ENCODE measurements at places on chromosomes 3 and 15.

DNA sequence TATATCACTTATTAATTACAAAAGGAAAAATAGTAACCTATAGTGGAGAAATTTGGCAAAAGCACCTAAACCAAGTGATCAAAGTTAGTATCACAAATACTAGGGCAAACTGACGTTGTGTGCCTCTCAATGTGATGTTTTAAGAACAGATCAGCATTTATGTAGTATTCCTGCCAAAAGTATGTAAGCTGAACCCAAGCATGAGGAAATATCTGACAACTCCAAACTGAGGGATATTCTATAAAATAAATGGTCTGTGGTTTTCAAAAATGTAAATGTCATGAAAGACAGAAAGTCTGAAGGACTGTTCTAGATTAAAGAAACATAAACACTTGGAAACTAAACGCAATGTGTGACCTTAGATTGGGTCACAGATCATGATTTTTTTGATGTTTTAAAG is 34.3 kb upstream of the PIK3CA start:
- no peak for DNase-seq

DNA sequence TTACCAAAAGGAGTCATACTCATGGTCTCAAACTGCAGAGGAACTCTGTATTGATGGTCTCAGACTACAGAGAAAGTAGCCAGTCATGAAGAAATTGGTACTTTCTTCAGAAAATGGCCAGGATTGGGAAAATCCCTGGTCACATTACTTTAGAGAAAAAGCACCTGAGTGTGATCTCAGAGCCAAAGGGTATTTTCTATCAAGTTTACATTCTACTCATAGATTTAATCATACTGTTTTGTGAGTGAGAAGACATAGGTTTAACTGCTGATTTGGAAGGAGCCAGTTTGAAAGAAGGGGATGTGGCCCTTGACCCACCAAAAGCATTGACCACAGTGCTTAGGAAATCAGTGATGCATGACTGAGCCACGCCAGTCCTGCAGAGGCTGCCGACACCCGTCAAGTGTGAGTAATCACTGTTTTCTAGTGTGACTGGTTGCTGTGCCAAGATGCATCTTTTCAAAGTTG is 203.6 kb downstream of the AKAP13 start:
- no peak for DNase-seq

GRCh38 chr3:8759038-8759707 is 10.2 kb downstream of the OXTR start:
- DNase-seq, result no peak

DNA sequence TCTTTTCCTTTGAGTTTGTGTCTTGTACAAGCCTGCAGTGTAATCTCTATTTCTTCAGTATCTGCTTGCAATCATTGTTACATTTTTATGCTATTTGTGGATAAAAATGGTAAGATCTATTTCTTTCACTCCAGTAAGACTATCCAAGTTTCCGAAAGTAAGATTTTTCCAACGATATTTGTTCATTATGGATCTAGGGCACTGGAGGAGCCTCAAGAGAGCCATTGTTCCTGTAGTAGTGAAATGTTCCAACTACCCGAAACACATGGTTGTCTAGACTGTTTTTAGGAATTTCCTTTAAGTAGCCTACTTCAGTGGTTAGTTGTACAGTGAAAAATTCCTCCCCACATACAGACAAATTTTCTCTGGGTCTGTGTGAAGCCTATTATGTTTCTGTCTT is 597.4 kb downstream of the RSL24D1 start:
- no peak for DNase-seq

DNA sequence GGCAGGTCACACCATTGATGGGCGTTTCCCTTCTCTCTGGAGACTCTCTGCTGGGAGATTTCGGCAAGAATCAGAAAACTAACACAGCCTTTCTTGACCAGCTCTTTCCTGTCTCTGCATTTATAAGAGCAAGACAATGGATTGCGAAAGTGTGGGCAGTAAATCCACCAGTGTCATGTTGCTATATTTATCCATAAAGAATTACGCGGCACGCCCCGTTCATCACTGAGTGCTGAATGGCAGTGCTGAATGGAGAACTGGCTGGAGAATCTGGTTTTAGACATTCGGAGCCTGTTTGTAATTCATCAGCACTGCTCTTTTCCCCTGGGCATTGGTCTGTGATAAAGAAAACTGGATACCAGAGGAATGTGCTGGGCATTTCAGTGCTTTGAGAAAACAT is 2.0 kb upstream of the CEMIP start:
- peak; percentile 7 for DNase-seq

DNA sequence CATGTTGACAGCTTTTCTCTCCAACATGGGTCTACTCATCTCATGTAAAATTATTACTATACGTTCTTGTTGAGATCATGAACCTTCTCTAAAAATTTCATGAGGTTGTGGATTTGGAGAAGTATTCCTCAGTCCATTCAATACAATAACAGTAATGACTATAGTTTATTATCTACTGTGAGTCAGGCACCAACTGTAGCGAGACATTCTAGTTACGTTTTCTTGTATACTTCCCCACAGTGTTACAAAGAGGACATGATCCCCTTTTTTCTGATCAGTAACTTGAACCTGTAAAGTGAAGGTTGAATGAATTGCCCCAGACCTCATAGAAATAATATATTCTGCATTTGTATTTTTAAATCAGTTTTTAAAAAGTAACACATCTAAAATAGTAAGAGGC is 76.4 kb downstream of the AKAP13 start:
- DNase-seq, result no peak

GRCh38 chr3:128050597-128050996 is 1.6 kb upstream of the SEC61A1 start:
- no peak for DNase-seq

DNA sequence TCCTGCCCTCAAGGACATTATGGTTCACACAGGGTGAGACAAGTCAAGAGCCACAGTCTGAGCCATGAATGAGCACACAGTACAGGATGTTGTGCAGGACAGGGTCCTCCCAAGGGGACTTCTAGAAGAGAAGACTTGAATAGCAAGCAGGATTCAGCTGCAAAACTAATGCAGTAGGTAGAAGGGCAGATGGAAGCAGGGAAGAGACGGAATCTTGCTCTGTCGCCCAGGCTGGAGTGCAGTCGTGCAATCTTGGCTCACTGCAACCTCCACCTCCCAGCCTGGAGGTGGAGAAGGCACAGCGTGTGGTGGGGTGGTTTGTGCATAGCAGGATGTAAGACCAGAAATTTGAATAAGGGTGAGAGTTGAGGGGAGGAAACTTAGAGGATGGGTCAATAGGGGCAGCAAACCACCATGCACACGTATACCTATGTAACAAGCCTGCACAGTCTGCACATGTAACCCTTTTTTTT is 8.0 kb downstream of the BCL2L10 start:
- no peak for DNase-seq

DNA sequence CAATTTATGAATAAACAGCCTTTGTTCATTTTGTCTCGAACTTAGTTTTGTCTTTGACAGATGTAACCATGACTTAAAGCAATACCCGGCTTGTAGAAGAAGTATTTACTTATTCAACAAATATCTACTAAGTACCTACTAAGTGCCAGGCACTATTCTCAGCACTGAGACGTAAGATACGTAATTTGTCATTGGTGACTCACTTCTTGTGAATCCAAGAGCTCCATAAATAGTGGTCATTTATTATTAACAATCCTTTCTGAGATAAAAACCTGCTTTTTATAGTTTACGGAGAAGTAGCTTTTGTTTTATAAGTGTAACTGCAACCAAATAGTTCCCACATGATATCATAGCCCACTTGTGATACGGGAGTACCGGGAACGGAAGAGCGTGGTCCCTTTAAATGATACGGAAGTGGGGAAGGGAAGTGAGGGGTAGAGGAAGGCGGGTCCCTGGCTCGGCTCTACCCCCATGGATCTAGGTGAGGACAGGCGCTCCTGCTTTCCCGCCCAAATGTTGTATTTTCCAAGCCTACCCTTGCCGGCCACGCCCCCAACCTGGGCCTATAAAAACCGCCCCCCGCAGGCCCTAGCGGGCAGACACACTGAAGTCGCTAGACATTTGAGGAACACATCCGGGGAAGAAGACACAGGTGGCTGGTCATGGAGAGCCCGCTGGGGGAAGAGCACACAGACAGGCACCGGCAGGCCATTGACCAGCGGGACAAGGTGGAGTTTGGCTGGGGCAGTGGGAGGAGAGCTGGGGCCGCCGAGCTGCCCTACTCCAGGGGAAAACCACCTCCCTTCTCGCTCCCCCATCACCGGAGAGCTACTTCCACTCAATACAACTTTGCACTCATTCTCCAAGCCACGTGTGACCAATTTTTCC is at the start of gene SAMMSON:
TSS of gene SAMMSON (plus strand) at position 594 of the 888 bp plus-strand sequence.
- peak; percentile 89 for DNase-seq

DNA sequence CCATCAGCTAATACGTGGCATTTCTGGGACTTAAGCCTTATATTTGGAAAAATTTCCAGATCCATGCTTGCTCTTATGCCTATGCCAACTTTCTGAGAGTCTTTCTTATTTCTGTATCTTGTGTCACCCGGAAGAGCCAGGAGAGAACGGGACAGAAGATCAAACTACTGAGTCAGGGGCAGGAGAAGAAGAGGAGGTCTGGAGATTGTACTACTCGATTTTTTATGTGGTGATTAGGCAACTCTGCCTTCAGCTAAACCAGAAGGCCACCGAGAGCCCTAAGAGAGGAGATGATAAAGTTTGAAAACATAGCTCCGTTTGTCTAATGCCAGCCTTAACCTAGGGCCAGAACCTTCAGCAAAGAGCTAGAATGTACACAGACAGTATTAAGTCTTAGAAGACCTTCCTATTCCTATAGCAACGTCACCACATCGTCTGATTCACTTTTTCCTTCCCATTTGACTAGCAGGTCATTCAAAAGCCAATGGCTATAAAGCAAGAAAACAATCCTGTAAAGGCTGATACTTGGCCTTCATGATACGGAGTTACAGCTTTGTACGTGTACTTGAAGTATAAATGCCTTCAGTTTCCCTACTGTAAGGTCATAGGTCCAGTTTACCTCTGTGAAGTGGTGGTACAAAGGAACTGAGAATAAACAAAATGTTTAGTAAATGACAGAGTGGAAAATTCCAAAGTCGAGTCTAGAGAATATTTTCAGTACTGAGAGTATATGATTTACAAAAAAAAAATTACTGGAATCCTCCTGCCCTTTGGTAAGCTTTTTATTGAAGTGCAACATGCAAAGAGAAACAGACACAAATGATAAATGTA is 96.1 kb upstream of the ICE2 start:
- DNase-seq, result no peak

- no peak for DNase-seq
These were observed 2.7 kb upstream of the CILP start for GRCh38 chr15:65214010-65214409.

DNA sequence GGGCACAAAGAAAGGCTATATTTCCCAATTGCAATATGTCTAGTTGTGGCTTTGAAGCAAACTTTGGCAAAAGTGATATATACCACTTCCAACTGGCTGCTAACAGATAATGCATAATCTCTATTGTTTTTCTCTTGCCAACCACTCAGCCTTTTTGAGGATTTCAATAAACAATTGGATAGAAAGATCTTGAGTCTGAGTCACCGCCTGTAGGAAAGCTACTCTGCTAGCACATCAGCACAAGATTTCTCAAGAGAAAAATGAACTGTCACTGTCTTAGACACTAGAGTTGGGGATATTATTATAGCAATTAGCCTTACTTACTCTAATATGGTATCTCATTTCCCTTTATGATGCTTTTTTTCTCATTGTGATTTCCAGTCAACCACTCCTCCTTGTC is 119.7 kb downstream of the SST start:
- no peak for DNase-seq

DNA sequence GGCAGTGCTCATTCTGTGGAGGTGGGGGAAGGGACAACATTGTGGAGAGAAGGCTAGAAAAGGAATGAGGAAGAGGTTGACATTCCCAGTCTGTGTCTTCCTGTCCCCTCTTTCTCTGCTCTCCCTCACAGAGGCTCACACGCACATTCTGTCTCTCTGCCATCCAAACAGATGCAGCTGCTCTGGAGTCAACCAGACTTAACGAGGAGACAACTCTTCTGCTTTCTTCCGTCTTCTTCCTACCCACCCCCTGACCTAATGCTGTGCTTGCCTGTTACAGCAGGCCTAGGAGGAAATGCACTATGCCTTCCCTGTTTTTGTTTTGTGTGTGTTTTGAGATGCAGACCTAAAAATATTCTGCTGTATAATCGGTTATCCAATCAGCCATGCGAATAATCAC is 121.9 kb downstream of the CACNA1D start:
- no peak for DNase-seq

DNA sequence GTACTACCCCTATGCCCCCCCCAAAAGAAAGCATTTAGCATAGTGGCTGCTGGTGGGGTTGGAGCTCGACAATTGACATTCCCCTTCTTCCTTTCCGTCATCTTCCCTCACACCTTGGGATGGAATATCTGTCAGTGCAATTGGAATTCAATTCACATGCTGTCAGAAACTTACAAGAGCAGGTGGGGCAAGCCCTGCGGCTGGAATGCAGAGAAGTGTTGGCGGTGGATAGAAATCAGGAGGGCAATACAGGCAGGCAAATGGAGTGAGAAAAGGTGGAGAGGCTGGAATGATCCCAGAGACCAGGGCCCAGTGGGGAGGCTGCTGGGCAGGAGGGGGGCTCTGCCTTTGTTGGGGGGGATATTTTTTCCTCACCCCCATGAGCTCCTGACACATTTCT is 44.1 kb downstream of the FAM3D start:
- no peak for DNase-seq

DNA sequence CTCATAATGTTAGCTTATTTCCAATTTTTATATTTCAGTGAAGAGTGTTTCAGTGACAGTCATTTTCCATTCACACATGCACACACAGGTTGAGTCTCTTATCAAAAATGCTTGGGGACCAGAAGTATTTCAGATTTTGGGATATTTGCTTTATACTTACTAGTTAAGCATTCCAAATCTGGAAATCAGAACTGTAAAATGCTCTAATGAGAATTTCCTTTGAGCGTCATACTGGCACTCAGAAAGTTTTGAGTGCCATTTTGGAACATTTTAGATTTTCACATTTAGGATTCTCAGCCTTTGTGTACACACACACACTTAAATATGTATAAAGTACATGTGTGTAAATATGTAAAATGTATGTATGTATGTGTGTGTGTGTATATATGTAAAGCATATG is 71.0 kb downstream of the CHD2 start:
- DNase-seq, result no peak

DNA sequence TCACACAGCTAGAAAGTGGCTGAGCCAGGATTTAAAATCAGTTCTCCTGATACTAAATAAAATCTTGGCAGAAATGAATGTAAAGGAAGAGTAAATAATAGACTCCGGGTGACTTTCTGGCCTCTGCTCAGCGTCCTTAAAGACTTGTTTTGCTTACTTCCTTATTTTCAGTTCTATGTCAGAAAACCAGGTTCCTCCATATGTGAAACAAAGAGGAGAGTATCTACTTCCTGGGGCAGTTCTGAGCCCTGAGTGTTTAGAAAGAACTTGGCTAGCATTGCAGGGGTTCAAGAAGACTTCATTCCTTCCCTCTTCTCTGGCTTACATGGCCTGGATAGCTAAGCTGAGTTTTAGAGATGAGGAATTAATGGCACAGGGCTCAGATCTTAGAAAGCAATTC is 222.8 kb upstream of the TLE3 start:
- DNase-seq, result no peak

- no peak for DNase-seq
These were observed 166.2 kb downstream of the ADAMTS17 start for GRCh38 chr15:100175406-100176114.
